Epithelial cell of prostate (primary cell): ENCODE measurements at places on chromosomes 4 and X.

GRCh38 chr4:186942758-186943377 is 219.2 kb upstream of the FAT1 start:
- DNase-seq = no peak

DNA sequence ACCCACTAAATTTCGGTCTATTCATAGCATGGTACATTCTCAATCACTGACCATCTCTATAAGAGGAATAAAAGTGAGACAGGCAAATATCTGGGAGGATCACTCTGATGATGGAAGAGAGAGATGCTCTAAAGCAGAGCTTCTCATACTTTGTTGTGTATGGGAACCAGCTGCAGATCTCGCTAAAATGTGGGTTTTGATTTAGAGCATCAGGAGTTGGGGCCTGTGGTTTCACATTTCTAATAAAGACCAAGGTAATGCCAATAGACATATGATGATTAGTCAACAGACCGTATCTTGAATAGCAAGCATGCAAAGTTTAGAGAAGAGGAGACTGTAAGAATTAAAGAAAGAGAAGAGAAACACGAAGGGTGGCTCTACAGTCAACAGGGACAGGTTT is 107.4 kb upstream of the FTHL17 start:
- no peak for DNase-seq

GRCh38 chr4:11650801-11651596 is 222.3 kb upstream of the HS3ST1 start:
- no peak for DNase-seq

- DNase-seq = no peak
These were observed 7.7 kb downstream of the GPR50 start for GRCh38 chrX:151183912-151184565.

DNA sequence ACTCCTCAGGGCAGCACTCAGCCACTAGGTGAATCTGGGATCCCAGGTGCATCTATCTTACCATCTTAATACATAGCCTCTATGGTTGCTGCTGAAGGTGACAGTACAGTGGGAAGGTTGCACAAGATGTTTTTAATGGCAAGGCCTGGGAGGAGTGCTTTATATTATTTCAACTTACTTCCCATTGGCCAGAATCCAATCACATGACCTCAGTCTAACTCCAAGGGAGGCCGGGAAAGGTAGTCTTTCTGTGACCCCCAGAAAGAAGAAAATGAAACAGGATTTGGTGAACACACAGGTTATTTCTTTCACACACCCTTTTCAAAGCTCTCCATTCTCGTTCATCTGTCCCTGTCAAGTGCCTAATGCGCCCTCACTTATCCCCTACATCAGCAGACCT is 189.1 kb upstream of the ATP6AP2 start:
- no peak for DNase-seq

- DNase-seq = no peak
These were observed 282.4 kb downstream of the FSTL5 start for GRCh38 chr4:161881370-161881769.

- DNase-seq = no peak
These were observed 49.5 kb downstream of the RGS12 start for GRCh38 chr4:3342182-3342854.

DNA sequence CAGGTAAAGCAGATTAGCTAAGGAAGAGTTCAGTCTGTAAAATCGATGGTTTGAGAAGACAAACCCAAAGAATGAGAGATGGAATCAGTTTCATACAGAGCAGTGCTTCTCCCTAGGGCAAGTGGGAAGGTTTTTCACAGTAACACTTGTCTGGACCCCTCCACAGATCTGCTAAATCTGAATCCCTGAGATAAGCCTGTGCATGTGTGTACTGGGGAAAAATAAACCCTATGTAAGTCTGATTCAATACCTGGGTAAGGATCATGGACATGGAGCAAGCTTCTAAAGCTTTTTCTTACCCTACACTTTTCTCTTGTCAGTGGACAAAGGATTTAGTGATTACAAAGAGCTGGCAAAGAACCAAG is 13.6 kb downstream of the ELOVL6 start:
- DNase-seq = no peak

- DNase-seq = no peak
These were observed 41.0 kb downstream of the CD99L2 start for GRCh38 chrX:150857453-150857852.

GRCh38 chr4:72302981-72303704 is 265.9 kb downstream of the ADAMTS3 start:
- no peak for DNase-seq

- DNase-seq = no peak
These were observed 413.4 kb downstream of the PACRGL start for GRCh38 chr4:21113496-21114223.

DNA sequence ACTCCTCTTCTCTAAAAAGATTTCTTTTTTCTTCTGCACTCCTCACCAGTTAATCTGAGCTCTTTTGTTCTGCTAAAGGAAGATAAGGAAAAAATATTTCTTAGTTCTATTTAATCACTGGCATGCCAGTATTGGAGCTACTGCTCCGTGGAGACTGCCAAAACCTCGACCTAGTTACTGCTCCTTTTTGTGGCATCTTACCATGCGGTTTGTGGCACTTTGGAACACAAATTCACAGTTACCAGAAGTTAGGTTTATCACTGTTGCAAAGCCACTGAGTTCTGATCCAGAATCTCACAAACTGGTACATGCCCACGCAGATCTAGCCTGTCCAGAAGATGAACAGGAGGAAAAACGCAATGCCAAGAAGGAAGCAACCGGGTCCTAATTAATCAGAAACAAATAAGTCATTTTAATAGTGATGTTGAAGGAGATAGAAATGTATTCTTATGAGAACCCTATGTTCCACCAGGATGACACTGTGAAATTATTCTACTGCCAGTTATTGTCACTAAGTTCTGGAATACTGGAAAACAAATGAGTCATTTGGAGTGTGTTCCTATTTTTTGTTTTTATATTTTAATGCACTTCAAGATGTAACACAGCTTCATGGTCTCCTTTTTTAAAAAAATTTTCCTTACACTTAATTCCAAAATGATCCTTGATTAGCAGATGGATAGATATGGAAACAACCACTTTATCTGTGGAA is 106.7 kb upstream of the GK2 start:
- no peak for DNase-seq

DNA sequence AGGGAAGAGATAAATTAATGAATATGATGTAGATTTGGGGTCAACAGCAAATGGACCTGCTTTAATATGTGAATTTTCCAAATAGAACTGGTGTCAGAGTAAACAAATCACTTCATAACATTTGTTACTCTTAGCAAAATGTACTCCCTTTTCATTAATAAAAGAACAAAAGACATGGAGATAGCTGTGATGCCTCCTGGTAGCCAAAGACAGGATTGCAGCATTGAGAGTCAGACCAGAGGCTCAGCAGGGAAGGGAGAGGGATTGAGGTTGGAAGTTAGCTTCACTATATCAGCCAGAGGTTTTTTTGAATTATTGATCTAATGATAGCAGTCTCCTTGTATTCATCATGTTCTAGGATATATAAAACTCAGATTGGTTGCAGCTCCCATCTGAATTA is 17.4 kb upstream of the RAB40A start:
- no peak for DNase-seq

DNA sequence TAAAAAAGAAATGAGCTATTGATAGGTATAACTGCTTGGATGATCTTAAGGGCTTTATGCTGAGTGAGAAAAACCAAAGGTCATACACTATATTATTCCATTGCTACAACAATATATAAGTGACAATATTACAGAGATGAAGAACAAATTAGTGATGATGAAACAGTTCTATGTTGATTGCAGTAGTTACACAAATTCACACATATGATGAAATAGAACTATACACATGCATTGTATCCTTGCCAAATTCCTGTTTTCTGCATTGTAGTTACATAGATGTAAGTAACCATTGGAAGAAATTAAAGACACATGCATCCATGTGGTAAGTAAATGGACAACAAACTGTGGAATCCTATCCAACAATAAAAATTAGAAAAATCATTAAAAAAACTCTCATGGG is 76.5 kb downstream of the CENPC start:
- DNase-seq = no peak

- no peak for DNase-seq
These were observed 22.8 kb upstream of the ARHGAP24 start for GRCh38 chr4:85452058-85452731.

- DNase-seq = no peak
These were observed 102.2 kb downstream of the MXRA5 start for GRCh38 chrX:3244203-3244743.

- DNase-seq = no peak
These were observed 38.0 kb upstream of the SPP1 start for GRCh38 chr4:87937523-87937922.

DNA sequence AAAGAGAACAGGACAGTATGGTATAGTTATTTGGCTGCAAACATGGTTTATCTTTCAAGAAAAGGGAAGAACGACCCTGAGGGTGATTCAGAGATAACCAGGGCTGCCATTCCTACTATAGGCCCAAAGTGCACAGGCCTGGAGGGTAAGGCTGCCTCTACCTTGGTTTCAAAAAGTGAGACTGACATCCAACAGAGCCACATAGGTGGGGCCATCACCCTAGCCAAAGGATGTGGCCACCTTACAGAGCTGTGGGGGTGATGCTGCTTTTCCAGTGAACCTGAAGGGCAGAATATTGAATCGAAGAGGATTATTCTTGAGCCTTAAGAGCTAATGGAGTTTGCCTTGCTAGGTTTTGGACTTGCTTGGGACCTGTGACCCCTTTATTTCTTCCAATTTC is 15.7 kb downstream of the SH2D1A start:
- no peak for DNase-seq

GRCh38 chrX:64792598-64793337 is 183.5 kb downstream of the ZC4H2 start:
- no peak for DNase-seq

DNA sequence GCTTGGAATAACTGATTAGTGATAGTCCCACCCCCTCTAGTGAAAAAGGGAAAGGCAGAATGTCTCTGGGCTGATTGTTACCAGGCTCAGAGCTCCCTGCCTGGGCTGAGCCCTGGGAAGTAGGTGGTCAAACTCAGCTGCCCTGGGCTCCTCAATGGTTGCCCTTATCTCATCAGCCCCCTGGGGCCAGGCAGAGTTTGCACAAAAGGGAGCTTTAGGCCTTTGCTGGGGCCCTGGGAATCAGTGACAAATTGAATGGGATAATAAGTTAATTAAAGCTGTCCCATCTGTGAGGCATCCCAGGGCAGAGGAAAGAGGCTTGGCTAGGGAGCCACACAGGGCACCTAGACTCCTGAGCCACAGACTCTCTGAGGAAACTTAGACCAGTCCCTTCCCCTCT is 89.0 kb downstream of the EFNB1 start:
- DNase-seq = no peak

DNA sequence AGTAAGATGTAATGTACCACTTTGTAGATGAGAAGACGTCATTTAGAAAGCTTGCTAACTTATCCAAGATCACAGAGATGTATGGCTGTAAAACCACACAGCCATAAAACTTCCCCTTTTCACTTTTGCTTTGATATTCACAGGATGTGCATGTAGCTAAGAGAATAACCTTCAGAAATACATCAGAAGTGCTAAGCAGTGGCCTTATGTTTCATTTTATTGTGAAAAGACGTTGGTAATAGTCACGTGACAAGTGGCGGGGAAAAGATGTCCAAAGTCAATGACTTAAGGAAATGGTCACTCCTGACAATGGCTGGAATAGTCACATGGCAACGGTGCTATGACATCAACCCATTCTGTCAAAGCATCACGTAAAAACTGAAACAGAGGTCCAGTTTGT is 12.9 kb upstream of the WDR17 start:
- DNase-seq = no peak

GRCh38 chrX:100408713-100409609 is 1.1 kb downstream of the PCDH19 start:
- no peak for DNase-seq

- no peak for DNase-seq
These were observed 24.0 kb upstream of the PCDH7 start for GRCh38 chr4:30696191-30696590.

GRCh38 chrX:97397371-97397770 is 513.7 kb downstream of the RPA4 start:
- DNase-seq = no peak

GRCh38 chr4:148735432-148736155 is 293.4 kb upstream of the NR3C2 start:
- DNase-seq = no peak

GRCh38 chr4:7651461-7651921 is 216.8 kb upstream of the PSAPL1 start:
- DNase-seq = no peak

- DNase-seq = no peak
These were observed 13.8 kb downstream of the PCDH10 start for GRCh38 chr4:133162941-133163340.

GRCh38 chr4:112765317-112765974 is 128.5 kb downstream of the LARP7 start:
- DNase-seq = no peak

DNA sequence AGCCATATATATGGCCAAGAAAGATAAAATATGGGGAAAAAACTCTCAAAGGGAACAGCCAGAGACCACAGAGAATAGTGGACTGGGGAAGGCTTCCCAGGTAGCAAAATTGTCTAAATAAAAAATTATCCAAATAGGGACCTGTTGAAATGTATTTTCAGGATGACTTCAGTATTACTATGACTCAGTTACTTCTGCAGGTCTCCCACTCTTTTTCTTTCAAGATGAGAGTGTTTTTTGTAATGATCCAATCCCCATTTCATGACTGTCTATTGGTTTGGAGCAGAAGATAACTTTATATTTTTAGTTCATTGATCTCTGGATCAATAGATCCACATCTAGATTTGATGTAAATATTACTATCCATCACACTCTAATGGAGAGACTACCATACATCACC is 372.1 kb upstream of the EMCN start:
- DNase-seq = no peak

DNA sequence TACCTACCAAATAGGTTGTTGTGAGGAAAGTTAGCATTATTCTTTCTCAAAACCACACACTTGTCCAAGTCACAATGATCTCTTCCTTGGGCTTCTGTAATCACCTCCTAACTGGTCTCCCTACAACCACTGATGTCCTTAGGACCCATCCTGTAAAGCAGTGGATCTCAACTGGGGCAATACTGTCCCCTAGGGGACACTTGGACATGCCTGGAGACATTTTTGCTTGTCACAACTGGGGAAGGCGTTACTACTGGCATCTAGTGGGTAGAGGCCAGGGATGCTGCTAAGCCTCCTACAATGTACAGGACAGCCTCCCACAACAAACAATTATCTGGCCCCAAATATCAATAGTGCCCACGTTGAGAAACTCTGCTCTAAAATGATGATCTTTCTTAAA is 118.7 kb upstream of the AP1S2 start:
- DNase-seq = no peak

DNA sequence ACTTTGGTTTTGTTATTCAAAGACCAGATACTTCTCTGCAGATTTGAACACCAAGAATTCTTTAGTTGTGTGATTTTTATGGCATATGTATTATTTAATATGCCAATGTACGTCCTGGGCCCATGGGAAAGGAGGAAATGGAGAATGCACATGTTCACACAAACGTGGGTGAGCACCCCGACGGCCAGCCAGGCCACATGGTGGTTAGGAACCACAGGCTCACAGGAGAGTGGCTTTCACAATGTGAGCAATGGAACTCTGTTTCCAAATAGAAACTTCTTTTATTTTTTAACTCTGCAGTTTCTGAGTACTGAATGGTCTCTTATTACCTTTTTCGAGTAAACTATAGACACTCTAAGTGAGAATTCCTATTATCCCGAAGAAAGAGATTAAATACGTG is 58.0 kb upstream of the UNC5C start:
- no peak for DNase-seq

GRCh38 chr4:157005193-157005592 is 33.6 kb upstream of the PDGFC start:
- no peak for DNase-seq

GRCh38 chr4:58261526-58261925 is 1151.3 kb upstream of the IGFBP7 start:
- no peak for DNase-seq

- DNase-seq = no peak
These were observed 216.0 kb upstream of the TAPT1 start for GRCh38 chr4:16442296-16442695.
